ENCODE measurements at places on chromosomes 5 and 9. TPM values are rescaled to one million over a fixed set of nuclear protein-coding genes. Genes with fewer than 3 reads are reported as not detected.

Gene STPG3
- total RNA-seq: not detected

Gene GDF9
- 0.37 TPM for total RNA-seq

Gene IPPK
- 6.9 TPM for total RNA-seq

Gene LCN15
- total RNA-seq: not detected

Gene ENTPD2
- total RNA-seq: 1.8 TPM

Gene TMEM167A
- 70.3 TPM for total RNA-seq

Gene TRPM6
- total RNA-seq: 0.74 TPM

Gene ZFP2
- 5.3 TPM for total RNA-seq

Gene NIPAL4
- total RNA-seq: 0.55 TPM

Gene RNF183
- total RNA-seq: 0.88 TPM

Gene TAS2R1
- total RNA-seq: not detected

Gene KLF9
- total RNA-seq: 34.8 TPM

Gene APBA1
- total RNA-seq: 4.6 TPM

Gene UNC5A
- total RNA-seq: 0.14 TPM
